Stimulated activated CD8-positive, alpha-beta memory T cell treated with anti-CD3 and anti-CD28 coated beads, Interleukin-4, amount 100 ng/mL, for 4 hours (primary cell): ENCODE measurements at places on chromosomes 16 and 17.

DNA sequence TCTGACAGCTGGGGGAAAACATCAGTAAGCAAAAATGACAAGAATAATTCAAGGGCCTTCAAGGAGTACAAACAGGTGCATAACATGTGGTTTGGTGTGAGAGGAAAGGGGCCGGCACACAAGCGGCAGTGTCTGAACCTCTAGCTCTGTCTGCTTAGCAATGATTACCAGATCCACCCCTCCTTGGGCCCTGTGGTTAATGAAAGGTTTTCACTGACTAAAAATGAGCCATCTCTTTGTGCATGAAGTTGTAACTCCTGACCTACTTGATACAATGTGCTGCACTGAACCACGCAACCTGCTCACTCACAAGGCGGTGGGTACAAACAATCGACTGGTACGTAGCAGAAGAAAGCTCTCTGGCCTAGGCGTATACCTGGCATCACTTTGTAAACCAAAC, 15.1 kb downstream of the FAM117A start:
- DNase-seq, result peak; percentile 33

- no peak for DNase-seq
These were observed 1.3 kb downstream of the SNN start for GRCh38 chr16:11669380-11670146.

GRCh38 chr16:70749681-70750601, 51.0 kb downstream of the VAC14 start:
- DNase-seq, result no peak

DNA sequence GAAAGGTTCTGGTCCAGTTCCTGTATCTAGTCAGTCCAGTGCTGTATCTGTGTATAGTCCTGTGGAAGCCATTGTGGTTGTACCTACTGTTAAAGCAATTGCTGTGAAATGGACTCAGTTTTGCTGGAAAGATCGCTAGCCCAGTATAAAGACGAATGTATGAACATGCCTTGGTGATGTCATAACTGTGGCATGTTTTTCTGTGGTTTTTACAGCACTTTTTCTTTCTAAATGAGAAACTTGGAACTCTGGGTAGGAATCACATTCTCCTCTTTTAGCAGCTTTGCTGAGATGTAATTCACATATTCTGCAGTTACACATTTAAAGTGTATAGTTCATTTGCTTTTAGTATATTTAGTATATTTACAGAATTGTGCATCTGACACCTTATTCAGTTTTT, 58.1 kb downstream of the MAP2K4 start:
- no peak for DNase-seq

- no peak for DNase-seq
These were observed 8.0 kb upstream of the LGALS9 start for GRCh38 chr17:27622986-27623385.

DNA sequence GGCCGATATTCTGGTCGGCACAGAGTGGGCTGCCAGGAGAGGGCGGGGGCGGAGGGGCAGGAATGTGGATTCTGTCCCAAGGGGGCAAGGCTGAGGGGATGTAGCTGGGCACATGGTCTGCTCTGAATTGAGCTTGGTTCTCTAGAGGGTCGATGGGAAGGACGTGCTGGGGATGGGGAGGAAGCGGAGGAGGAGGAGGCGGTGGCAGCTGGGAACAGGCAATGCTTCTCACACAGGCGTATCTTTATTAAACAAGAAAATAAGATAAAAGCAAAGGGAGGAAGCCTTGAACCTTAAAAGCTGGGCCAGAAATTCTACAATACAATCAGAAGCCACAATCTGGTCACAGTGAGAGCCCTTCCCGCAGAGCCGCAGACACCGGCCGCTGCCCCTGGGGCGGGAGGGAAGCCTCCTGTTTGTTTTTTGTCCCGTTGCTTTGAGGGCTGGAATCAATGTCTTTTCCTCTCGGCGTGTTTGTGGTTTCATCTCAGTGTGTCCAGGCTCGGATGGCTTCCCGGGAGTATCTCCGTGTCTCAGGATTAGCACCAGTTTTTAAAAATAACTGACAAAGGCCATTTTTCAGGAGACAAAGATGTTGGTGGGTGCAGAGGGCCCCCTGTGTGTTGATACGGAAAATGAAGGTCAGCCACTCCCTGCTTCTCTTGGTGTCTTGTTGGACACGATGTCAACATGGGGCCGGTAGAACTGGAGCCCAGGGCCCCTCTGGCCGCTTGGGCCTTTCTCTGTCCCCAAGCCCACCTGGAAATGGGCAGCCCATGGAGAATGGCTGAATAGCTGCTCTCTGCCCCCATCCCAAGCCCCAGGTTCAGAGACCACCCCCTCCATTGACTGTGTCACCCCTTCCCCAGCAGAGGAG, 12.3 kb upstream of the SLC7A5 start:
- no peak for DNase-seq

- DNase-seq, result no peak
These were observed 4.6 kb upstream of the SLFN13 start for GRCh38 chr17:35453171-35453570.

- no peak for DNase-seq
These were observed 17.8 kb downstream of the PROCA1 start for GRCh38 chr17:28693869-28694268.

DNA sequence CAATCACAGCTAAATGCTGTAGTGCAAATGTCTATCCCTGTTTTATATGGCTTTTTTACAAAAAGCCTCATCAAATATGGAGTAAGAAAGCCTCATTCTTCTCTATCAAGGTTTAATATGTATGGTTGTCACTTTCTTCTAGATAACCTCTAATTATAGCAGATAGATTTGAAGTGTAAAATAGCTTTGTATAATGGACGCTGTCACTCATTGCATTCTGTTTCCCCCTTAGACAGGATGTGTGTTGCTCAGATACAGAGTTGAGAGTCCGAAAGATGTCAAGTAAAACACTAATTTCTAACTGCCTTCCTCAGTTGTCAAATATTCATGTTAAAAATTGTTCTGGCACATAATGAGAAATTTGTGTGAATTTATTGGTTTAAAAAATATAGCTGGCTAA, 88.0 kb downstream of the NLK start:
- no peak for DNase-seq

- DNase-seq, result no peak
These were observed 42.0 kb upstream of the KSR1 start for GRCh38 chr17:27414271-27414670.

DNA sequence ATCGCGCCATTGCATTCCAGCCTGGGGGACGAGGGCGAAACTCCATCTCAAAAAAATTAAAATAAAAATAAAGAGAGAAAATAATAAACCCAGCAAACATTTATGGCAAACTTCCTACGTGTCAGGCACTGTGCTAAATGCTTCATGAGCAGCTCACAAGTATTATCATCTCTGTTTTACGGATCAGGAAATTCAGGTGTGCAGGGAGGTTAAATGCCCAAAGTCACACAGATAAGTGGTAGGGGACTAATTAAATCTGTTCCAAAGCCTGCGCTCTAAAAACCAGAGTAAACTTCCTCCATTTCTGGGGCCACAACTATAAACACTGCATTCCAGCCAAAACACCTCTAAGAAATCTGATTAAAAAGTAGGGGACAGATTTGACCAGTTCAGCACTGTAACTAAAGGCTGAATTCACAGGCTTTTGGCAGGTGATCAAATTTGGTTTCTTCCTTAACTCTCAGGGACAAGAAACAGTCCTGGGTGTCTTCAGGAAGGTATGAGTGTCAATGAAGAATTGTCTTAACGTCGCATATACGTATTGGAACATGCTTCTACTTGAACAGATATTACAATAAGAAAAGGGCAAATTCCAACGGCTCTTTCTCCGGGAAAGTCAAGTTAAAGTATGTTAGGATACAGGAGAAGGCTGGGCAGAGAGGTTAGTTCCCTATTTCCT, 996 bp downstream of the STRADA start:
- no peak for DNase-seq

DNA sequence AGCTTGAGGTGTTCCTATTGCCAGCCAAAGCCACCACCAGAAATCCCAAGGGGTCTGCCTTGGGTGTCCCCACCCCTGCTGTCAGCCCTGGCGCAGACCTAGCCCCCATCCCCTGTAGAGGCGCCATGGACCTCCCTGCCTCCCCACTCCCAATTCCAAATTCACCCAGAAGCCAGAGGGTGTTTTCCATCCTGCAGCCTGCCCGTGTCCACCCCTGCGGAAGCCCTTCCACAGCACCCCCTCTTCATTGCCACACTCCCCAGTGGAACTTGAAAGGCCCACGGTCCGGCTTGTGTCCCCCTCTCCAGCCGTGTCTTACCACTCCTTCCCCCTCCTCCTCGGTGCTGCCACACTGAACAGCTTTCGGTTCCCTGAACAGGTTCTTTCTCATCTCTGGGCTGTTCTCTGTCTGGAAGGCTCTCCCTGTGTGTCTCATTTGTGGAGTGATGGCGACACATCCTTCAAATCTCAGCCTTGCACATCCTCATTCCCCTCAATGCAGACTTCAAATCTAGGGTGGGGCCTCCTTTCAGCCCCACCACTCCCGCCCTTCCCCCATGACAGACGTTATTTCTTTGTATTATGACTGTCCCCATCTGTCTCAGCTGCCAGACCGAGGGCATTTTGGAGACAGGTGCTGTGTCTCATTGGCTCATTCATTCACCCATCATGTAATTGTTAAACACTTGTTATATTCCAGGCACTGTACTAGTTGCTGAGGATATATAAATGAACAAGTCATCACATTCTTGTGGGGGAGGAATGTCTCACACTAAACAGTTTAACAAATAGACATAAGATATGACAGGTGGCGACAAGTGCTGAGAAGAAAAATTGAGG, 36.3 kb downstream of the ADGRG5 start:
- no peak for DNase-seq

DNA sequence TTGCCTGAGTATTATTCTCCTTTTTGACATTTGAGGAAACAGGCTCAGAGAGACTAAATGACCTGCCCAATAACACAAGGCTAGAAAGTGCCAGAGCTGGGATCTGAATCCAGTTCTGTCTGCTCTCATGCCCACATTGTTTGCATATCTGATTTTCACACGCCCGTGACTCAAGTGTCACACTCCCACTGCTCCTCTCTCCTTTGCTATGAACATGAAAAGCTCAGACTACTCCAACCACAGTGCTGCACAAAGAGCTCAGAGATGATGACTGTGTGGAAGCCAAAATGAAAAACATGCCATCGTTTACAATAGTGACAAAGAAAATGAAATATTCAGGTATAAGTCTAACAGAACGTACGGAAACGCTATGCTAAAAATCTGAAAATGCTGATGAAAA, 107.9 kb downstream of the SMG6 start:
- no peak for DNase-seq

GRCh38 chr16:4904942-4905615, 31.9 kb downstream of the PPL start:
- no peak for DNase-seq

- DNase-seq, result no peak
These were observed 50.1 kb downstream of the PECAM1 start for GRCh38 chr17:64340557-64340956.

GRCh38 chr16:12754824-12755543, 48.7 kb downstream of the CPPED1 start:
- no peak for DNase-seq

GRCh38 chr16:64615630-64616280, 506.1 kb downstream of the CDH11 start:
- DNase-seq, result no peak

DNA sequence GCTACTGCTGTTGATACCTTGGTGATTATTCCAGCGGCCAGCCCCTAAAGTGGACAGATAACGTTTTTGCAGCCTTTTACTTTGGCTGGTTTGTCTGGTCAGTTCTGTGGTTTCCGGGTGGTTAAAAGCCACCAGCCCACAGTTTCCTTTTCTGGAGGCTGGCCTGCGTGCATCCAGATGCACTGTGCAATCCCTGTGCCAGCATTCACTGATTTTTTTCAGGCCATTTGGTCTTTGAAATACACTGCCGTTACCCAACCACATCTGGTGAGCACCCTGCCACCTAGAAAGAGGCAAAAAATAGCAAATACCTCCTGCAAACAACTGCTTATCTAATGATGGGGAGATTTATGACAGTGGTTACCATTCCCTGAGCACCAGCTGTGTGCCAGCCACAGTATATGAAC, 797 bp downstream of the NUDT7 start:
- DNase-seq, result no peak

GRCh38 chr17:76725580-76726230, 701 bp downstream of the JMJD6 start:
- DNase-seq, result peak; percentile 49

DNA sequence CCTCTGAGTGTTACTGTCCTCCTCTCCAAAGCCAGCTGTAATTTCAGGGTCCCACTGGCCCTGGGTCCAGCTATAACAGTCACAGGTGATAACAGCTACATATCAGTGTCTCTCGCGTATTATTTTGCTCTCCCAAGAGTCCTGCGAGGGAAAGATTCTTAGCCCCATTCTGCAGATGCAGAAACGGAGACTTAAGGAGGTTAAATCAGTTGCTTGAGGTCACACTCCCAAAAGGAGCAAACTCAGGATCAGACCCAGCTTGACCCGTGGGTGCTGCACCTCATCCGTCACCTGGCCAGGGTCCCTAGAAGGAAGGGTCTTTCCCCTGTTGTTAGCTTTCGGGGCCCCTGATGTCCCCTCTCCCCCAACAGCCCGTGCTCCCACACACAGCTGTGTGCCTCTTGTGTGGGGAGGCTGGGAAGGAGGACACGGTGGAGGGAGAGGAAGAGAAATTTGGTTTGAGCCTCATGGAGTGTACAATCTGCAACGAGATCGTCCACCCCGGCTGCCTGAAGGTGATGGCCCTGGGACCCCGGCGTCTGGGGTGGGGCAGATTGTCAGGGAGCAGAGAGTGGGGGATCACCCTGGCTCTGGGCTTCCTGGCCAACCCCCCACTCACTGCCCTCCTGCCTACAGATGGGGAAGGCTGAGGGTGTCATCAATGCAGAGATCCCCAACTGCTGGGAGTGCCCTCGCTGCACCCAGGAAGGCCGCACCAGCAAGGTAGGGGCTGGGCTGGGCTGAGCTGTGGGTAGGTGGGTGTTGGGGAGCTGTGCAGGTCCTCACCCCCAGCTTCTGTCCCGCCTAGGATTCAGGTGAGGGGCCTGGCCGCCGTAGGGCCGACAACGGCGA, 3.8 kb downstream of the FBXL19 start:
- DNase-seq, result no peak

- no peak for DNase-seq
These were observed 44.9 kb upstream of the XYLT1 start for GRCh38 chr16:17515421-17516210.

DNA sequence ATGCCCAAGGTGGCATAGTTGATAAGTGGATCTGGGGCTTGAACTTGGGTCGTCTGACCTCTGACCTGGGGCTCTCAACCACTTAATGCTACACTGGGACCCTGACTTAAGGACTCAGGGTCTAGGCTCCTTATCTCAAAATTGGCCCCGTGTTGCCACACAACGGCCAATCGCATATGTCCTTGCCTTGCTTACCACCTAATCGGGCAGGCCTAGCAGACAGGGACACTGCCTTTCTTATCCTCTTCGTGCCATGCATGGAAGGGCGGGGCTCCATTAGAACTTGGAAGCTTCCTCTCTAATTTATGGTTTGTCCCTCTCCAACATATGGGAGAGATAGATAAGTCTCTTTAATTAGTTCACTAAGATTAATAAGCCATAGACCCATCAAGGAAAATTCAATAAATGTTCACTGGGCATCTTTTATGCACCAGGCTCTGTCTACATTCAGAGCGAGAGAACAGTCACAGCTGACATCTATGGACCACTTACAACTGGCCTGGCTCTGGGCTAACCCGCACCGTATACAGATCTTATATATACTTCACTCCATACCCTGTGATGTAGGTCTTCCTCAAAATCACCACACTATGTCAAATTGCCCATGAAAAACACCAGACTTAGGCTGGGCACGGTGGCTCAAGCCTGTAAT, 35.1 kb downstream of the CDH1 start:
- DNase-seq, result no peak

GRCh38 chr17:29722411-29723198, 99.9 kb upstream of the CORO6 start:
- DNase-seq, result peak; percentile 3
